ENCODE measurements at places on chromosomes 12 and 14.

DNA sequence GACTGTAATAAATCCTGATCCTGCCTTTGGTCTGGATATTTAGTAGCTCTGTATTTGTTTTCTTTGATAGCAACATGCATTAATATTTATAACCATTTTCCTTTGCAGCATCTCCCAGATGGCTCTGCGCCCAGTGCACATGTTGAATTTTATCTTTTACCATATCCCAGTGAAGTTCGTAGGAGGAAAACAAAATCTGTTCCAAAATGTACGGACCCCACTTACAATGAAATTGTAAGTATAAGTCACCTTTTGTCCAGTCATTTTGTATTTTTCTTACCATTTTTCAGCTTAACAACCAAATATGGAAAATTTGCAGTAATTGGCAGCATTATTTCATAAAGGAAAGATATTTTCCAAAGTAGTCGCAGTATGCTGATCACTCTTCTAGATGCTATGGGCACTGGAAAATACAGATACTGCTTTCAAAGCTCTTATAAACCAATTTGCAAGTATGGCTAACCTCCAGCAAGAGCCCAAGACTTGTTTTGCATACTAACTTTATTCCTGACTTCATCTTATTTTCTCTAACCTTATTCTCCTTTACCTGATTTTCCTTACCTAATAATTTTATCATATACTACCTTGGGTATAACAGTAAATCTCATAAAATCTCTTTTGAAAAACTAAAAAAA is 97.4 kb downstream of the PLCZ1 start:
- DNase-seq: no peak

DNA sequence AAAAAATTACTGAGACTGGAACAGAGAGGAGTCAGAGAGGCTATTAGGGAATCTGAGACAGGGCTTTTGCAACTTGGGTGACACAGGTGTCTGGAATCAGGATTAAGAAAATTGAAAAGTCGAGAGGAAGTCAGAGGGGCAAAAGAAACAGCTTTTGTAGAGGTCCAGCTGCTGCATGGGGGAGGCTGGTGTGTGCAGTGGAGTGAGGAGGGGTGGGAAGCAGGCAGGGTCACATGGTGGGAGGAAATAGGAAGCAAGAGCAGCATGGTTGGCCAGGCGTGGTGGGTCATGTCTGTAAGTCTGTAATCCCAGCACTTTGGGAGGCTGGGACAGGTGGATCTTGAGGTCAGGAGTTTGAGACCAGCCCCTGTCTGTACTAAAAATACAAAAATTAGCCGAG is 69.7 kb upstream of the VRK1 start:
- DNase-seq: no peak

GRCh38 chr14:68576496-68577244 is 216.2 kb downstream of the ZFP36L1 start:
- no peak for DNase-seq

DNA sequence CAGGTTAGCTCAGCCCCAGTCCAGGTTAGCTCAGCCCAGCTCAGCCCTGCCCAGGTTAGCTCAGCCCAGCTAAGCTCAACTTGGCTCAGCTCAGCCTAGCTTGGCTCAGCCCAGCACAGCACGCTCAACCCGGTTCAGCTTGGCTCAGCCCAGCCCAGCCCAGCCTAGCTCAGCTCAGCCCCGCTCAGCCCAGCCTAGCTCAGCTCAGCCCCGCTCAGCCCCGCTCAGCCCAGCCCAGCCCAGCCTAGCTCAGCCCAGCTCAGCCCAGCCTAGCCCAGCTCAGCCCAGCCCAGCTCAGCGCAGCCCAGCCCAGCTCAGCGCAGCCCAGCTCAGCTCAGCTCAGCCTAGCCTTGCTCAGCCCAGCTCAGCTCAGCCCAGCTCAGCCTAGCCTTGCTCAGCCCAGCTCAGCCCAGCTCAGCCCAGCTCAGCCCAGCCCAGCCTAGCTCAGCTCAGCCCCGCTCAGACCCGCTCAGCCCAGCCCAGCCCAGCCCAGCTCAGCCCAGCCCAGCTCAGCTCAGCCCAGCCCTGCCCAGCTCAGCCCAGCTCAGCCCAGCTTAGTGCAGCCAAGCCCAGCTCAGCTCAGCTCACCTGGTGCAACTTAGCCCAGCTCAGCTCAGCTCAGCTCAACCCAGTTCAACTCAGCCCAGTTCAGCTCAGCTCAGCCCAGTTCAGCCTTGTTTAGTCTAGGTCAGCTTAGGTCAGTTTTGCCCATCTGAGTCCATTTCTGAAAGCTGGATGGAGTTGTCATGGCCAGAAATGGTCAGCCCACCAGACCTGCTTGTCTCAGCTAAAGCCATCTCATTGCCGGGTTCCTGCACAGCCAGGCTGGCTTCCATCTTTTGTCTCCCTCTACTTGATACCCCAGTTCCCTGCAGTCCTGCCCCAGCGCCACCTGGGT is 333.6 kb downstream of the TMEM121 start:
- no peak for DNase-seq

- no peak for DNase-seq
Measured at GRCh38 chr14:37170993-37171392, 1.4 kb downstream of the SLC25A21 start.

GRCh38 chr12:109998241-109998903 is 858 bp upstream of the ANKRD13A start:
- DNase-seq: no peak

GRCh38 chr14:52013984-52014600 is 24.7 kb downstream of the RTRAF start:
- DNase-seq: no peak

DNA sequence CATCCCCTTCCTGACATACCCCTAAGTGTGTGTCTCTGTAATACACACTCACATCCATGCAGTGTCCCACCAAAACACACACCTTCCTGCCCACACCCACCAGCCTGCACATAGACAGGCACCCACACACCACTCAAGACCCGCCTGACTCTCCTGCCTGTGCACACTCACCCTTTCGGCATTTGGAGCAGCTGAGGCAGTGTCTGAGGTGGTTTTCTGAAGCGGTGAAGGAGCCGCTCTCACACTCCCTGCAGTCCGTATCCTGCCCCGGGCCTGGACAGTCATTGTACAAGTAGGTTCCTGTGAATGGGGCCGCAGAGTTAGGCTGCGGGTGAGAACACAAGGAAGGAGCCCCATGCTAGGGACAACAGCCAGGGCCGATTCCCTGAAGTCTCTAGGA is 8.3 kb downstream of the TNFRSF1A start:
- DNase-seq: no peak

GRCh38 chr12:51056242-51056641 is 8.1 kb downstream of the LETMD1 start:
- DNase-seq: no peak

DNA sequence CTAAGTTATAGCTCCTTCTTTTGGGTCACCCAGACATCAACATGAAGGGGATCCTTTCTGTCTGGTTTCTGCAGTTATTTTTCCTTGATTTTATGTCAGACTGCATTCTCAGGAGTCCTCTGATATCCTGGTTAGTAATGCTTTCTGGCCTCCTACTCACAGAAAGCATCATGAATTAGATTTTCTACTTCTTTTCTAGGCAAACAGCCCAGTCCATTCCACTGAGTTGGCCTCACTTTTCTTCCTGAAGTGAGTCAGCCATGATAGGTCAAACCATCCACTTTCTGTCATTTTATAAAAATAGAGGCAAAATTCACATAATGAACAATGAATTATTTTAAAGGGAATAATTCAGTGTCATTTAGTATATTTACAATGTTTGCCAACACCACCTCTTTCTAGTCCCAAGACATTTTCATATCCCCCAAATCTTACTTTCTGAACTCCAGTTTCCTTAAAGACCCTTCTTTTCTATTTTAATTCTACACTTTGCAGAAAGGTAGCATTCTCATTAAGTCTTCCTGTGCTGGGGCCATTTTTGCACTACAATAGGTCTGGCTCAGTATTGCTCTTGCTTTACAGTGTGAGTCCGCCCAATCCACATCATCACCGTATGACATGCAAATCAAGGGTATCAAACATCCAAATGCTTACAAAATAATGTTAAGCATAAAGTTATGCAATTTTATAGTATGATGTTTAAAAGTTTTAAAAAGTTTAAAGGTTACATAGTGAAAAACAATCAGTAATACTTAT is 95.1 kb downstream of the UNC79 start:
- DNase-seq: no peak

GRCh38 chr12:88546853-88547252 is 33.4 kb downstream of the KITLG start:
- DNase-seq: no peak

- no peak for DNase-seq
Measured at GRCh38 chr12:91367234-91367849, 184.7 kb upstream of the DCN start.

DNA sequence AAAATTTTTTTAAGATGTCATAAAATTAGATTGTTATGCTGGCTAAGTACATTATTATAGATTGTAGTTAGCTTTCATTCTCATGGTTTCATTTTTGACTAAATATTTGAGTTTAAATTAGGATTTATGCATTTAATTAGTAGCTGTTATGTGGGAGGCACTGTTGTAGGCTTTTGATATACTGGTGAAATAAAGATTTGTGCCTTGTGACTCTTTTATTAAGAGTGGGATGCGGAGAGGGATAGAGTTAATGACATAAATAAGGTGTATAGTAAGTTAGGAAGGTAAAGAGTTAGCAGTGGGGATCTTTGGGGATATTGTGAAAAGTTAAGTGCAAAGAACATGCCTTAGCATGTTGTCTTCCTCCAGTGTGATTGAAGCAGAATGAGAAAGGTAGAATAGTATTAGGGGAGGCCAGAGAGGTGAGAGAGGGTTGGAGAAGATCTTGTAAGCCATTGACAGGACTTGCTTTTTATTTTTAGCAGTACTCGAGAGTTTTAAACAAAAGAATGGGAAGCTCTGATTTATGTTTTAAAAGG is 8.8 kb downstream of the ARHGAP5 start:
- DNase-seq: no peak

- DNase-seq: no peak
Measured at GRCh38 chr14:69323266-69323998, 63.5 kb downstream of the GALNT16 start.

DNA sequence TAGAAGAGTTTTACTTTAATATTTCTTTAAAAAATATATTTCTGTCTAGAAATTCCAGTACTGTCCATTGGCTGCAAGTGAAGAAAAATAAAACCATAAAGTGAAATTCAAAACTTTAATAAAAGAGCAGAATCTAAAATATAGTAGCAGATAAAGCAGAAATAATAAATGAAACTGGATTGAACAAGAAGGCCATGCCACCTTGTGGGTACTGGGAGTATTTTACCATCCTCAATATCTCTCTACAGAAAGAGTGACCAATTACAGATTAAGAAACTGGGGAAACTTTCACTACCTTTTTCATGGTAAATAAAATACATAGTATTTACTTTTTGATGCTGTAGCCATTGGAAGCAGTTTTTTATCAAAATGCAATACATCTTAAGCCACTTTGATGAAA is 220.5 kb downstream of the BCAT1 start:
- DNase-seq: peak; percentile 60

DNA sequence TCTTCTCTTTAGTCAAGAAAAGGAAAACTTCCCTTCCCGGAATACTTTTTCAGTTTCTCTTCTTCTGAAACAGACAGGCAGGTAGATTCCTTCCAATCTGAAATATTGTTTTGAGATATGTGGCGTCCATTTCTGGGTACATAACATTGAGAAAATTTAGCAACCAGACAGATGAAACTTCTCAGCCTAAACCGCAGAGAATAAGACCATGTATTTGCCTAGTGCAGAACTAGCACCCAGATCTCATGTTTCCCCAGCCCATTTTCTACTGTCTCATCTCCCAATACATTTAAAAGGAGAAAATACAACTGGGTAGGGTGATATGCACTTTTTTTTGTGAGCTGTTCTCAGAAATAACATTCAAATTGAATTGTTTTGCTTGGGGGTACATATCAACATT is 6.4 kb downstream of the AVPR1A start:
- no peak for DNase-seq

GRCh38 chr12:98821866-98822265 is 176.8 kb downstream of the APAF1 start:
- no peak for DNase-seq

DNA sequence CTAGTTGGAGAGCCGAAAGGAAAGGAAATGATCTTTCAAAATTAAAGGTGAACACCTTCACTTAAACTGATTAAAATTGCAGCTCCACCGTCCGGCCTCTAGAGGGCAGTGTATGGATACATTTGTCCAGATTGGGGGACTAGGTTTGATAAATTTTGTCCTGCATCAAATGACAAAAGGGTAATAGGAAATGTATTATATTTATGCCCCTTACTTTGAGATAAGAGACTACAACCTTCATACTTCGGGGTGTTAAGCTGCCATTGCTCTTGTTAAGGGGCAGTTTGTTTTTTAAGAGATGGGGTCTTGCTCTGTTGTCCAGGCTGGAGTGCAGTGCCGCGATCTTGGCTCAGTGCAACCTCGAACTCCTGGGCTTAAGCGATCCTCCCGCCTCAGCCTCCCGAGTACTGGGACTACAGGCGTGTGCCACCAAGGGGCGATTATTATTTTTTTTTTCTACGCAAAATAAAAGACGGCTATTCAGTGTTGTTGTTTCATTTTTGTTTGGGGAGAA is 818 bp upstream of the SUOX start:
- peak; percentile 73 for DNase-seq

- DNase-seq: no peak
Measured at GRCh38 chr14:103191844-103192243, 68.6 kb downstream of the TNFAIP2 start.

DNA sequence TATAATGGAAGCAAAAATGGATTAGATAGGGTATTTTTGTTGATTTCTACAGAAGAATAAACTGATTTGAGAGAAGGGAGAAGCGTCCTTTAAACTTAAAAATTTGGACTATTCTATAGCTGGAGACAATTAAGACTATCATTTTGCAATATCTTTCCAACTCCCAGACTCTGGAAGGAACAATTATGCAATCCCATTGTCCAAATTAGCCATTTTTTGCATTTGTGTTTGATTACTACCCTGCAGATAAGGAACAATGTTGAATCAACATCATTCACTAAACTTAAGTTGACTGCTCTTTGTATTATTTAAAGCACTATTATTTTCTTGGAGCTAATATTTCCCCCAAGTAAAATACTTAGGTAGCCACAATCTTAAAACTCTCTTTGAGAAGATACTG is 34.8 kb upstream of the SELPLG start:
- DNase-seq: no peak

GRCh38 chr12:57262126-57262822 is 11.3 kb upstream of the STAC3 start:
- DNase-seq: no peak

GRCh38 chr12:119645535-119646059 is 22.3 kb upstream of the PRKAB1 start:
- DNase-seq: no peak

- no peak for DNase-seq
Measured at GRCh38 chr14:105303949-105304348, 3.1 kb upstream of the BRF1 start.
